ENCODE measurements at places on chromosomes 12 and 14. TPM values are rescaled to one million over a fixed set of nuclear protein-coding genes. Genes with fewer than 3 reads are reported as not detected.

DNA sequence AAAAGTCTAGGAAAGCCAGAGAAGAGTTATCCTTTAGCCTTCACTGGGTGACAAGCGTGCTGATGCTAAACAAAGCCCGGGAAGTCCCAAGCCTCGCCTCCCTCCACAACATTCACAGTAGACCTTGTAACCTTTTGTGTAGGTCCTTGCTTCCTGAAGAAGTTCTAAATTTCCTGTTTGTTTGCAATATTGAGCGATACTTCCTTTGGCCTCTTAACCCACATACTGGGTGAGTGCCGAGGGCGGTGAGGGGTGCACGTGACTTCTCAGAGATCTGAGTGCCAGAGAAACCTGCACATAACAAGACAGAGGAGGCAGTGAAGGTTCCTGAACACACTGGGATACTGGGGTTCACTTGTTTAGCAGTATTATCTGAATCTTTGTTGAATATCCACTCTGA is 134.3 kb downstream of the PLXNC1 start:
- no peaks in the 10 kb centered on the region for H3K4me1 ChIP-seq
- H3K4me3 ChIP-seq = no peak overlapping the region
- H3K27ac ChIP-seq = no peak overlapping the region
- H3K36me3 ChIP-seq = no peaks in the 10 kb centered on the region
- DNase-seq = no peak
- no peaks in the 10 kb centered on the region for H3K27me3 ChIP-seq

DNA sequence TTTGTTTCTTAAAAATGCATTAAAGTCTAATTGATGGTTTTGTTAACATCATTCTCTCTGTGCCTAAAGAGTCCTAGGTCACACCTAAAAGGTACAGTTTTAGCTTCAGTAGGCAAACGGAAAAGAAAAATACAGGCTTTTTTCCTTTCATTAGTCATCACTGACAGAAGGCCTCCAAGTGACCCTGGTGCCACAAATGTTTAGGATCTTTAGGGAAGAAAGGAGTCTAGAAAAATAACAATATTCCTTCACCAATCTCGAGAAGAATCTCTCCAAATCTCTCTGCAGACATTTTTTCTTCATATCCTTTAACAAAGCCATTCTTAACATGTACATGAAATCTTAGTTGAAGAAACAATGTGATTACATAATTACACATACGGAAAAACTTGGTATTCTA is 2.0 kb downstream of the DENND5B start:
- DNase-seq = no peak
- no peak overlapping the region for H3K4me3 ChIP-seq
- no peaks in the 10 kb centered on the region for H3K36me3 ChIP-seq
- H3K27me3 ChIP-seq = no peaks in the 10 kb centered on the region

- H3K36me3 ChIP-seq = no peaks in the 10 kb centered on the region
- no peak overlapping the region for H3K27ac ChIP-seq
- H3K4me3 ChIP-seq = no peak overlapping the region
- H3K4me1 ChIP-seq = peaks cover 29% of the 10 kb centered on the region
Measured at GRCh38 chr12:1933342-1934051, 15.0 kb upstream of the CACNA2D4 start.

- peaks cover 16% of the 10 kb centered on the region for H3K4me1 ChIP-seq
- H3K27me3 ChIP-seq = no peaks in the 10 kb centered on the region
- H3K27ac ChIP-seq = peak overlapping the region; percentile 36
- H3K36me3 ChIP-seq = no peaks in the 10 kb centered on the region
Measured at GRCh38 chr12:72509891-72510290, 237.7 kb downstream of the TRHDE start.

- no peak overlapping the region for H3K4me3 ChIP-seq
- H3K4me1 ChIP-seq = peaks cover 6% of the 10 kb centered on the region
- no peak for DNase-seq
- no peaks in the 10 kb centered on the region for H3K36me3 ChIP-seq
Measured at GRCh38 chr14:100623961-100624360, 36.7 kb upstream of the BEGAIN start.

GRCh38 chr12:126668538-126668937 is 1598.4 kb upstream of the TMEM132C start:
- no peak overlapping the region for H3K4me3 ChIP-seq
- H3K27me3 ChIP-seq = no peaks in the 10 kb centered on the region
- no peak for DNase-seq
- H3K27ac ChIP-seq = no peak overlapping the region
- no peaks in the 10 kb centered on the region for H3K36me3 ChIP-seq

GRCh38 chr14:52067873-52068614 is 815 bp downstream of the NID2 start:
- no peaks in the 10 kb centered on the region for H3K27me3 ChIP-seq
- no peaks in the 10 kb centered on the region for H3K36me3 ChIP-seq
- H3K4me1 ChIP-seq = peaks cover 26% of the 10 kb centered on the region
- DNase-seq = peak; percentile 35
- peak overlapping the region; percentile 9 for H3K27ac ChIP-seq
- H3K4me3 ChIP-seq = peak overlapping the region; percentile 6

DNA sequence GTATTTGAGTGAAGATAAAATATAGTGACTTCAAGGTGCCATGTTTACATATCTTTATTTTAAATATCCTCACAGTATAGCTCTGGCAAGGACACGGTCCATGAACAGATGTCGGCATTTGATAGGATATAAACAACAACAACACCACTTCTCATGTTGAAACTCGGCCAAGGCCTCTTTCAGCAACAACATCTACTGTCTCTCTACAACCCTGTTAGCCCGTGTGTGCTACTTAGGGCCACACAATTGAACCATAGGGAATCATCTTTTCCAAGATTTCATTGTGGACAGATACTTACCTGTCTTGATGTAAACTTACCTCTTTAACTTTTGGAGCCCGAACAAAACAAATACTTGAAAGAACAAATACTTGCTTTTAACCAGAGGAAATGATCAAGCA is 168.7 kb upstream of the SSTR1 start:
- no peak overlapping the region for H3K27ac ChIP-seq
- no peak for DNase-seq
- H3K36me3 ChIP-seq = no peaks in the 10 kb centered on the region

DNA sequence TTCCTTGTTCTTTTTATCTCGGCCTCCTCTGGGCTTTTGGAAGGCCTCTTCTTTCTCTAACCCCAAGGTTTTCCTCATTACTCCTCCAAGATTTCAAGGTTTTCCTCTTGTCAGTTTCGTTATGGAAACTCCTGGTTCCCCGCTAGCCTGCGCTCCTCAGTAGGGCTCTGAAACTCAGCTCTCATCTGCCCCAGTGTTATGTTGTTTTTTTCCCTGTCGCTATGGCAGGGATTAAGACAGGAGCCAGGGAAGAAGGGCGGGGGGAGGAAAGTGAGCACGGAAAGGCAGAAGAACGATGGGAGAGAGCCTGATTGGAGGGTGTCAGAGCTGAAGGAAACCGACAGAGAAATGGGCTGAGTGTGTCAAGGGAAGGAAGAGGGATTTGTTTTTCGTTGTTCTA is 26.5 kb upstream of the JDP2 start:
- H3K36me3 ChIP-seq = no peaks in the 10 kb centered on the region
- peak overlapping the region; percentile 62 for H3K27ac ChIP-seq
- H3K27me3 ChIP-seq = no peaks in the 10 kb centered on the region
- no peak for DNase-seq
- H3K4me1 ChIP-seq = peaks cover 18% of the 10 kb centered on the region
- H3K4me3 ChIP-seq = no peak overlapping the region

- no peak overlapping the region for H3K4me3 ChIP-seq
- no peaks in the 10 kb centered on the region for H3K27me3 ChIP-seq
- DNase-seq = no peak
- no peak overlapping the region for H3K27ac ChIP-seq
- no peaks in the 10 kb centered on the region for H3K4me1 ChIP-seq
Measured at GRCh38 chr14:101217616-101218371, 314.3 kb upstream of the RTL1 start.

DNA sequence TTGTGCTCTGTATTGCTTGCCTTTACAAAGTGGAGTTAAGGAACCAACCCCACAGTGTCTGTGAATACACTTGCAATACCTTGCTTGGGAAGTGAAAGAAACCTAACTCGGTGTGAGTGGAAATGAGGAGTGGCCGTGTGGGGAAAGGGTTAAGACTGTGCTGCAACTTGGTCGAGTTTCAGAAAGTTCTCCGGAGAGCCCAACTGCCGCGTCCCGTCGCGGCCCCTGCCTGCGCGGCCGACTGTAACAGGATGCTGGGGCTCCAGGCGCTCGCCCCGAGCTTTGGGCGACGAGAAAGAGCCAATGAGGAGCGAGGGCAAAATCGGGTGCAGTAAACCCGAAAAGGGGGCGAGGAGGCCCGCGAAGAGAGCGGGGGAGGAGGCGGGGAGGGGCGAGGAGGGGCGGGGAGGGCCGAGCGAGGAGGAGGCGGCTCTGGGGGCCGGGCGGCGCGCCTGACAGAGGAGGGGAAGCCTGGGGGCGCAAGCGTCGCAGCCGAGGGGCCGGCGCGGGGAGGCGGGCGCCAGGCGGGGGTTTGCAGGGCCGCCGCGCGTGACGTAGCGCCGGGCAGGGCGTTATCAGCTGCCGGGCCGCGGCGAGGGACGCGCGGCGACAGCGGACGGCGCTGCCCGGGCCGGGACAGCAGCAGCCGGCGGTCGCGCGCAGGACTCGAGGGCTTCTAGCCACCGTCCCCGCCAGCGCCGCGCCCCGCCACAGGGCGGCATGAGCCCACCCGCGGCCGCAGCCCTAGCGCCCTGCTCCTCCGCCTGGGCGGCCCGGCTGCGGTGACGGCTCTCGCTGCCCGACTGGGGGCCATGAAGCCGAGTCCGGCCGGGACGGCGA is at the start of gene DACT1:
TSS of gene DACT1 (plus strand) at position 572 of the 840 bp plus-strand sequence. CDS start at position 813, 241 bp downstream.
- peak within 1 kb of the TSS; percentile 76 for H3K27ac ChIP-seq
- H3K36me3 ChIP-seq = no peaks in the 10 kb centered on the region
- peaks cover 7% of the 10 kb centered on the region for H3K27me3 ChIP-seq
- peaks cover 29% of the 10 kb centered on the region for H3K4me1 ChIP-seq

DNA sequence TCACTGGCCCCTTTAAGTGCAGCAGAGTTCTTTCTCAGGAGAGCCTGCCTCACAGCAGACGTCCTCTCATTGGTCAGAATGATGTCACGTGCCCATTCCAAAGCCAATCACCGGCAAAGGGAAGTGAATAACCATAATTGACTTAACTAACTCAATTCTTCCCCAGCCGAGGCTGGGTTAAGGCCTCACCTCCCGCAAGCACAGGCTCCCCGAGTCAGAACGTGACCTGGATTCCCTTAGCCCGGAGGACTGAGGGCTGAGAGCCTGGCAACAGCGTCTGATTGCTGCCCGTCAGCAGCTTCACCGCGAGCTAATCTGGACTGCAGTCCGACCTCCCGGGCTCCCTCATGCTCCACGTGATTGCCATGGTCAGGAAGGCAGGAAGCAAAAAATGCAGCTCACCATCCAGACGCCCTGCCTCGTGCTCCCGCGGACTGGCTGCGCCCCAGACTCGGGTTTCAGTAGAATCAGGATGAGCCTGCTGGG is 92.1 kb upstream of the FZD10 start:
- DNase-seq = peak; percentile 52
- H3K36me3 ChIP-seq = no peaks in the 10 kb centered on the region
- H3K4me1 ChIP-seq = peaks cover 5% of the 10 kb centered on the region
- no peak overlapping the region for H3K4me3 ChIP-seq
- no peaks in the 10 kb centered on the region for H3K27me3 ChIP-seq

DNA sequence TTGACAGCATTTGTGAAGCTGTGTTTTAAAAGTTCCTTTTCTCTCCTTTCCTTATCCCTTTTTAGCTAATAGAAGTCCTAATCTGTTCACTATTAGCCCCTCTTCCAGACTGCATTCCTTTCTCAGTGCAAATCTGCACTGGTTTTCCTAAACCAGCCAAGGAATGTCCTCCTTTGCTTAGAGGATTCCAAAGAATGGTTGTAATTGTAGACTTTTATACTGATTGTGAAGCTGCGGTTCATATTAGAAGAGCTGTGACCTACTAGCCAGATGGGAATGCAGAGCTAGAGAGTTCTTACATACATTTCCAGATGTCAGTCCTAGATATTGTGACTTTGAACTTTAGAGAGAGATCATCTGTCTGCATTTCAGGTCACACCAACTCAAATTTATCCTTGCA is 79.8 kb downstream of the MYRFL start:
- H3K36me3 ChIP-seq = no peaks in the 10 kb centered on the region
- no peak overlapping the region for H3K27ac ChIP-seq
- H3K4me3 ChIP-seq = no peak overlapping the region
- no peaks in the 10 kb centered on the region for H3K27me3 ChIP-seq
- no peak for DNase-seq

GRCh38 chr12:120183211-120183631 is 11.3 kb downstream of the GCN1 start:
- DNase-seq = no peak
- no peaks in the 10 kb centered on the region for H3K36me3 ChIP-seq
- H3K27ac ChIP-seq = no peak overlapping the region
- no peaks in the 10 kb centered on the region for H3K27me3 ChIP-seq
- peaks cover 12% of the 10 kb centered on the region for H3K4me1 ChIP-seq

- H3K27ac ChIP-seq = no peak overlapping the region
- H3K36me3 ChIP-seq = no peaks in the 10 kb centered on the region
- no peak for DNase-seq
- H3K4me1 ChIP-seq = no peaks in the 10 kb centered on the region
- no peak overlapping the region for H3K4me3 ChIP-seq
Measured at GRCh38 chr12:11963841-11964471, 106.8 kb upstream of the BCL2L14 start.

DNA sequence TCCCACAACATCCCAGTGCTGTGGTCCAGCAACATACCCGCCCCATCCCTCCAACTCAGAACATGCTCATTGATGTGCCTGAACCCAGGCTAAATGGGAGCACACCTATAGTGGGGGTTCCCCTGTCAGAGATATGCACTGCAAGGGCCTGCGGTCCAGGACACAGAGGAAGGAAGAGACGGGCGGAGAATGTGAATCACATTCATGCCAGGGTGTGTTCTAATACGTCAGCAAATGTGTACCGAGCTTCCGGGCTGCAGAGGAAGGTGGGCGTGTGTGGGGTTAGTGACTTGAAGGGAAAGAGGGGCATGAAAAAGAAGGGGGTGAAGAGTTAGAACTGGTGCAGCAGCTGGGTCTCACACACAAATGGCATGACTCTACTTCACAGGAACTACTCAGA is 83.7 kb downstream of the DPF3 start:
- H3K27me3 ChIP-seq = no peaks in the 10 kb centered on the region
- H3K27ac ChIP-seq = no peak overlapping the region
- no peak for DNase-seq

DNA sequence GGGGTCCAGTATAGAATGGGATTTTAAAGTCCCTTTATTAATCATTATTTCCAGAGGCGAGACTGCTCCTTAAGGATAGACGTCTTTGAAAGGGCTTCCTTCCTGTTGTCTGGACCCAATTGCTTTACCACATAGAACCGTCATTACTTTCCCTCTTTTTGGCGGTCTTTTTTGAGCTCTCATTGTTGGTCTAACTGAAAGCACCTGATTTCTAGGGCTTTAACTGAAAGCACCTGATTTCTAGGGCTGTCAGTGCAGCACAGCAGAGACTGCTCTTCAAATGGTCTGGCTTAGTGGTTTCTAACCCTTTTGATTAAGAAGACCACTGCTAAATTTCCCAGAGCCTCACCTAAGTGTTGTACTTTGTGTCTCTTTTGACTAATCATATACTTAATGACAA is 95.8 kb downstream of the PRKCH start:
- H3K36me3 ChIP-seq = no peaks in the 10 kb centered on the region
- no peaks in the 10 kb centered on the region for H3K4me1 ChIP-seq
- H3K27me3 ChIP-seq = no peaks in the 10 kb centered on the region
- H3K27ac ChIP-seq = no peak overlapping the region
- no peak for DNase-seq

Gene TMEM179
- 2.6 TPM for total RNA-seq

Gene DBX2
- not detected for total RNA-seq

Gene BAG5
- total RNA-seq = 9.9 TPM

Gene AVPR1A
- total RNA-seq = 2.0 TPM

Gene PNN
- 31.6 TPM for total RNA-seq

Gene PLXNC1
- 3.9 TPM for total RNA-seq

Gene CCER1
- not detected for total RNA-seq

Gene OR11H6
- total RNA-seq = not detected

Gene TAS2R42
- not detected for total RNA-seq
